ENCODE measurements at places on chromosomes 11 and 22.

GRCh38 chr22:30178181-30179126, 68.1 kb downstream of the LIF start:
- DNase-seq, result no peak

- DNase-seq, result no peak
Measured at GRCh38 chr11:73226297-73227006, 8.4 kb downstream of the P2RY2 start.

- DNase-seq, result no peak
Measured at GRCh38 chr11:88357323-88358039, 19.9 kb upstream of the CTSC start.

DNA sequence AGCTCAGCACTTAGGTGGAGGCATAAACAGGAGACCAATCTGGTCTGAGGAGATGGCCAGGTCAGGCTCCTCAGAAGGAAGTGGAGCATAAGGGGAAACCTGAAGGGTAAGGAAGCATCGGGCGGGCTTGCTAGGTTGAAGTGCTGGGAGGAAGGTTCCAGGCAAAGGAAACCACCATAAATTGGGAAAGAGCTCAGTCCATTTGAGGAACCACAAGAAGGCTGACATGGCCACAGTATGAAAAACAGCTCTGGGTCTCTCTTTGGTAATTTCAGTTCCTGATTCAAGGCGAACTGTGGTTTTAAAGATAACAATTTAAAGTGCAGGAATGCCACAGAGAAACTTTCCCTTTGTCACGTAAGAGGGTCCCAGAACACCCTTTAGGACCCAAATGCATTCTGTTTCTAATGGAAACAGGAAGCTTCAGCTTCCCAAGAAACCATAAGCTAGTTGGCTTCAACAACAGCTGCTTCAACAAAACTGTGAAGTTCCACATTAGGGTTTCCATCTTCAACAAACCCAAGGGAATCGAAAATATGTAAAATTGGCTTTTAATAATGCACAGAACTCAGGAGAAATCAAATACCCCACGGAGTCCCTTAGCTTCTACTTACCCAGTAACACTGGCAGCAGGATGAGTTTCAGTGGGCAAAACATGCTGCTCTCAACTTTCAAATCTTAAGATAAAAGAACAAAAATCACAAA, 10.4 kb downstream of the JAML start:
- DNase-seq, result no peak
